T-helper 9 cell (primary cell): ENCODE measurements at places on chromosomes 7 and 10.
A peak's percentile ranks its signal among the peaks of the same experiment; 100 is the strongest.

GRCh38 chr10:58952162-58952601, 224.3 kb upstream of the PHYHIPL start:
- no peak for DNase-seq

GRCh38 chr10:88657901-88658300, 6.3 kb upstream of the LIPF start:
- no peak for DNase-seq

- DNase-seq = no peak
Measured at GRCh38 chr10:107814865-107815487, 650.5 kb upstream of the SORCS1 start.

DNA sequence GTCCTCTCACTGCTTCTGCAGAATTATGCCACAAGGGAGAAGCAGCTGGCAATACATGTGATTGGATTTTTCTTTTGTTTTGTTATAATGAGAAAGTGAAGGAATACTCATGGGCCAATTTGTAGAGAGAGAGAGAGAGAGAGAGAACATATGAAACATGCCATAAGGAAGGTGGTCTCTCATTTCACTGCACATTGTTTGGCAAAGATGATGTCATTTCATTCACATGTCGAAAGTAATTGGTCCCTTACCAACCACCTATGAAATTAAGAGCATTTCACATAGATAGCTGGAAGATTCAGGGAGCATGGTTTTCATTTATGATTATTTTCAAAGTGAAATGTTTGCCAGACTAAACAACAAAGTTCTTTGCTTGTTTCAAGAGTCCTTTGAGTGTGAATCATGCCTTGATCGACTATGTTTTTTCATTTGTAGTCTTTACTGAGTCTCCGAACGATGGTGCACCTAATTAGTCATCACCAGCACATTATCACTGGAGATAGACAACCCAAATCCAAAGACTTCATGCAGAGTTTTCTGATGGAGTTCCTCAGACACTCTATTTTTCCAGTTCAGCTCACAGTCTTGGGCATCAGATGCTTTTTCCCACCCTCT, 130.1 kb upstream of the ZEB1 start:
- DNase-seq = no peak

GRCh38 chr10:73997461-73997786, 492 bp upstream of the VCL start:
- DNase-seq = no peak

DNA sequence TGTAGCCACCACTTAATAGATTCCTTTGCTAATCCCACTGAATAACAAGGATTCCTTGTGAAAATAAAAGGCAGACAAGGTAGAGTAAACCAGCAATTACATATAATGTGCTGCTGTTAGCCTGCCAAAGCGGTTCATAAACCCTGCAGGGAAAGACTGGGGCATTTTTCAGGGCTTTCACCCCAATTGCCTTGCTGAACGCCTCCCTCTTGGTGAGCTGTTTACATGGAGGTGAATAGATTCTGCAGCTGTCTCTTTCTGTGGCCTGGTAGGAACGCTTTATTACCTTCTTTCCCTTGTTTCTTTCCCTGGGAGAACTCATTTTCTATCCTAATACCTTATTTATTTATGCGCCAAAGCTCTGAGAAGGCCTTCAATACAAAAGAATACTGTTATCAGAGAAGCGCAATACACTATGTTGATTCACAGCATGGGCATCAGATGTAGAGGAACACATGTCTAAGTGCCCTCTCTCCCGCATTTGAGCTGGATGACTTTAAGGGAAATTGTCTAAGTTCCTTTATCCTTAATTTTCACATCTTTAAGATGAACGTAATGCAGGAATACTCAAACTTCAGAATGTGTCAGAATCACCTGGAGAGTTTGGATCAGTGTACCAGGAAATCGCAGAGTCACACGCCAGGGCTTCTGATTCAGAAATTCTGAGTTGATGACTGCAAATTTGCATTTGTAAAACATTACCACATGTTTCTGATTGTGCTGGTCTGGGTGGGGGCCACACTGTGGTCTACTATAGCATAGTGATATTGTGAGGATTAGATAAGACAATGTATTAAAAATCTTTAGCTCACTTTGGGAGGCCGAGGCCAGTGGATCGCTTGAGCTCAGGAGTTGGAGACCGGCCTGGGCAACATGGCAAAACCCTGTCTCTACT, 1203.8 kb downstream of the SORCS3 start:
- no peak for DNase-seq

- no peak for DNase-seq
Measured at GRCh38 chr7:27586825-27587224, 75.9 kb downstream of the HIBADH start.

DNA sequence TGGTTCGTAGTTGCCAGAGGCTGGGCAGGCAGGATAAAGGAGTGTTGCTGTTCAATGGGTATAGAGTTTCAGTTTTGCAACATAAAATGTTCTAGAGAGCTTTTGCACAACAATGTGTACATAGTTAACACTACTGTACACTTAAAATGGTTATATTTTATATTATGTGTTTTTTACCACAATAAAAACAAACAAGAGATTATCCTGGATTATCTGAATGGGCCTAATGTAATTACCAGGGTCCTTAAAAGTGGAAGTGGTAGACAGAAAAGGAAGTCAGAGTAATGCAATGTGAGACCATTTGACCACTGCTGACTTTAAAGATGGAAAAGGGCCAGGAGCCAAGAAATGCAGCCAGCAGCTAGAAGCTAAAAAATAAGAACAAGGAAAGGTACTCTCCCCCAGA, 159.7 kb downstream of the SGMS1 start:
- DNase-seq = no peak

DNA sequence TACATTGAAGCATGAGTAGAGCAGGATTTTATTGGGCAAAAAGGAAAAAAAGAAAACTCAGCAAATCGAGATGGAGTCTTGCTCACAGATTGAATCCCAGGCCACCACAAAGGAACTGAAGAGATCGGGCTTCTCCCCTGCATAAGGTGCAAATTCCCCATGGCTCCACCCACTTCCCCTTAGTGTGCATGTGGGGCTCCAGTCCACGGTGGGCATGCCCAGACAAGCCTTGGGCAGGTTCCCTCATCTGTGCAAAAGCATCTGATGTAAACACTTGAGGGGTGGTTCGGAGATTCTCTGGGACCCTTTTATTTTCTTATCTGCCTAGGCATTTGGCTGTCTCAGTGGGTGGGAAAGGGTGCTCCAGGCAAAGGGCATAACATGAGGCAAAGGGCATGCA, 150.7 kb downstream of the CFTR start:
- DNase-seq = no peak

DNA sequence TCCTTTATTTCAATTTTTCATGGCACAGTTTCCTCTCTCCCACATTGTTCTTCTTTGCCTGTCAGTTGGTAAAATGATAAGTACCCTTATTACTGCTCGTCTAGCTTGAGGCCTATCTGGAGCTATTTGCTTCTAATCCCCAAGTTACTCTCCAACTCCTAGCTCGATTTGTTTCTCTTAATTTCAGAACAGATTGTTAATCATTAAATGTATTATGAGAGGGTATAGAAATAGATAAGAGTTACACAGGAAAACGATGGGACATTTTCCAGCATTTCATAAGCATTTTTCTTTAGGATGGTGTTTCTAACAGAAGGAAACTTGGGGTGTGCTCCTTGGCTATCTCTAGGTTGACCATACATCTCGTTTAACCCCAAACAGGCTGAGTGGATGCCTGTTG, 540.5 kb upstream of the FZD8 start:
- DNase-seq = no peak

DNA sequence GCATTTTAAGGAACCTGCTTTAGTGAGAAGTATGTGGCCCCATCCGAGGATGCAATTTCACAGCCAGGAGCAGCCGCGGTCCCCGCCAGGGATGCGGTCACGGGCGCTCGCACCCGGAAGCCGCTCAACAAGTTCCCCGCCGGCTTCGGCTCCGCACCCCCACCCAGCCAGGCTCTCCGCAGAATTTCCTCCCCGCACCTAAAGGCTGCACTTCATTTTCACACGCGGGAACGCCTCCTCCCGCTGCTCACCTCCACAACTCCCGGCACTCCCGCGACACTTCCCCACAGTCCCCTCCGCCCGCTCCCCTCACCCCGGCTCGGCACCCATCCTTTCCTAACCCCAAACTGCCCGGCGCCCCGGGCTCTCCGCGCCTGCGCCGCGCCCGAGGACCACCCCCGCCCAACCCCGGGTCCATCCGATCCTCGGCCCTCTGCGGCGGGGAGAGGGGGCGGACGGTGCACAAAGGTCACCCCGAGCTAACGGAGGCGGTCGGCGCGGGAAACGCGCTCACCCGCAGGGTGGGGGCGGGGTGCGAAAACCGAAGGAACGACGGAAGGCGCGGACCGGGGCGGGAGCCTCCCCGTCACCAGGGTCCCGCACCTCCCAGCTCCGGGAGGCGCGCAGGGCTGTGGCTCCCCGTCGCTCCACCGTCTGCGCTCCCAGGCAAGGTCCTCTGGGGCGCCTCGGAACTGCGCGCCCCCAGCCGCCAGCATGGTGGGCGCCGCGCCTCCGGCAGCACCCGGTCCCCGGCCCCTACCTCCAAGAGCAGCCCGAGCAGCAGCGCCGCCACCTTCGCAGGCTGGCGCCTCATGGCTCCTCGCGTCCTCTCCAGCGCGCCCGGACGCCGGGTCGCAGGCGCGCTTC, 558 bp downstream of the VOPP1 start:
- peak; percentile 64 for DNase-seq

- no peak for DNase-seq
Measured at GRCh38 chr10:63579371-63580014, 58.3 kb downstream of the REEP3 start.

- DNase-seq = no peak
Measured at GRCh38 chr10:61683319-61683718, 20.6 kb downstream of the CABCOCO1 start.

- DNase-seq = peak; percentile 58
Measured at GRCh38 chr7:27095897-27096767, at the start of gene HOXA1. Gene HOXA1, minus strand, starts transcription at chr7:27096000. Its CDS starts 88 bp downstream, at chr7:27095912.

DNA sequence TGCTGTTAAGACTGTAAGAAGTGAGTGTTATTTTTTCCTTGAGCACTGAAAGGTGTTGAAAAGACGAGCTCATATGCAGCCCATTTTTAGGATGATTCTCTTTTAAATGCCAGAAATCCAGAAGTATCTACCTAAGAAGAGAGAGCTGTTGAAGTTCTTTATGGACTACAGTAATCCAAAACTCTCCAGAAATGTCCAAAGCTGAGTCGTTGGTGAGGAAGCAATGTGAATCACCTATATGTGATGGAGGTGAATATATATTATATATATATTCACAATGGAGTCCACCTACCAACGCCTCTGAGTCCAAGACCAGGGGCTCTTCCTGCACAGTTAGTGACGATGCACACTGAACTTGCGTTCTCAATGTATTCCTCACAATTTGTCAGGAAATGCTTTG, 252.7 kb upstream of the PITRM1 start:
- no peak for DNase-seq

DNA sequence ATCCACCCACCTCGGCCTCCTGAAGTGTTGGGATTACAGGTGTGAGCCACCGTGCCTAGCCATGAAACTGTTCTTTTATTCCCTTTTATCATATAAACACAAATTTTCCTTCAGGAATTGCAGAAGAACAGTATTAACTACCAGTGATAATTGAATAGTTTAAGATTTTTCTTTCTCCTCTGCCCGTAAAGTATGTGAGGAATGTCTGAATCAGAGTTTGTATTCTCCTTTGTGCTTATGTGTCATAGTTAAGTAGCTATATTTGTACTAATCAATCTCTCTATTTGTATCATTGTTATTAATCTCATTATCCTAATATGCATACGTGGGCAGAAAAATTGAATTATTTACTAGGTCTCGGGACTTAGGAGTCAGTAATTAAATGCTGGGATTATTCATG, 83.6 kb downstream of the ZNF277 start:
- DNase-seq = no peak

GRCh38 chr10:132570771-132571649, 33.4 kb downstream of the INPP5A start:
- no peak for DNase-seq

DNA sequence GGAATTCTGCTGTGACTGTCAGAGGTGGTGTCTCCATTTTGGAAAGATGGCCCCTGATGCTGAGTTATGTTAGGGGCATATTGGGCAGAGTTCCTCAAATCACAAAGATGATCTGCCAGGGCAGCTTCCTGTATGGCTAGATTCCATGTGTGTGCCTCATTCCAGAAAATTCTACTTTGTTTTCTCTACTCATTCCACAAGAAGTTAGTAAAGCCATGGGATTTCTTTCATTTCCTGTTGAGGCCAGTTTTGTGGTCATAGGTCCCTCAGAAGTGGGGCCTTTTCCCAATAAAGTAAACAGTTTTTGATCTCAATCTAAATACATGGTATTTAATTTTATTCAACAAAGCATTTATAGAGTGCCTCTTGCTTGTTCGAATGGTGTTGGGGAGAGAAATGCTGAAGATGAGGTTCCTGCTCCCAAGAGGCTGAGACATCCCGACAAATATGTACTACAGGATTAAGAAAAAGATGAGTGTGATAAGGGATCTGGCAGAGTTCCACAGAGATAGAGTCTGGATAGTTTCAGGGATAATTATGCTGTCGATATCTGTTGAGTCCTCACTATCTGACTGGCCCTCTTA, 33.0 kb downstream of the MINDY4 start:
- DNase-seq = no peak

DNA sequence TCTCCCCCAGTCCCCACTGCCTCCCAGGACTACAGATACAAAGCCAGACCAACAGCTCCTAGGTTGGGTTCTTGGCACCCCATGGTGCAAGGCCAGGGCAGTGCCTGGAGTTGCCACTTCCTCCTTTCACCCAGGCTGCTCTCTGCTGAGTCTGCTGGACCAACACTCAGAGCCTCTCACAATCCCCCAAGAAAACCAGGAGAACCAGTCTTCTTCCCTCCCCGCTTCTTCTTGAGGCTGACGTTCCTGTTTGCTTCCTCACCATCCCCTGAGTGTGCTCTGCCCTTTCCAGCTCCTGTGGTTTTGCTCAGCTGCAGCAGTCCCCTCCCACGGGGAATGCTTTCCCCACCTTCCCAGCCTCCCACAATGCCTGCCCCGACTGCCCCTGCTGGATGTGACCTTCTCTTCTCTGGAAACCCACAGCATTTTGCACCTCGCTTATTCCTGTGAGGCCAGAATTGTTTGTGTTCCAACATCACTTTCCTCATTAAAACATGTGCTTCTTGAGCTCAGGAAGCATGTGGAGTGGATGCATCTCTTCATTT, 89.9 kb downstream of the GOLGA7B start:
- no peak for DNase-seq

DNA sequence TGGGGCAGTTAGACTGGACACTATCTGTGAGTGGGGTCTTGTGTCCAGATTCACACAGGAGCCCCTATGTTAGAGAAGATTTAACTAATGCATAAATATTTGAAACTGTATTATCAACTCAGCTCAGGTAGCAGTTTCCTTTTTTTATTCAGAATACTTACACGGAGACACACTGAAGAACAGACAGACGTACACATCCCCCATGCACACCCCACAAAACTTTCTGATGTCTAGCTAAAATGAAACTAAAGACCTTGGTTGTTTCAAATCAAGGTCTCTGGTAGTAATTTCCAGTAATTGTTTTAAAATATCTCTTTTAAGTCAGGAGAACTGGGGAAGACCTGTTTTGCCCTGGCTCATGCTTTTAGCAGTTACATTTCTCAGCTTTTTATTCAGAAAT, 55.7 kb upstream of the PRKCQ start:
- DNase-seq = no peak
